ENCODE measurements at places on chromosomes 7 and 10. TPM values are rescaled to one million over a fixed set of nuclear protein-coding genes. Genes with fewer than 3 reads are reported as not detected.

SEMA4G gene
- 2.2 TPM for total RNA-seq

VAX1 gene
- total RNA-seq: not detected

PHKG1 gene
- total RNA-seq: not detected

SORCS1 gene
- under 0.01 TPM for total RNA-seq

PDGFA gene
- 6.1 TPM for total RNA-seq

TSPAN12 gene
- total RNA-seq: 0.17 TPM
